ENCODE measurements at places on chromosomes 2 and 18. TPM values are rescaled to one million over a fixed set of nuclear protein-coding genes. Genes with fewer than 3 reads are reported as not detected.

The CTDSP1 gene
- total RNA-seq = 56.8 TPM

The GNLY gene
- total RNA-seq = 0.24 TPM

The VAMP8 gene
- 3.2 TPM for total RNA-seq

The ARHGEF33 gene
- 1.4 TPM for total RNA-seq

The ABCG5 gene
- not detected for total RNA-seq

The AAMP gene
- 116 TPM for total RNA-seq

The SERPINB3 gene
- under 0.01 TPM for total RNA-seq

The FOXD4L1 gene
- total RNA-seq = under 0.01 TPM

The MYO5B gene
- 2.3 TPM for total RNA-seq

The MPP4 gene
- not detected for total RNA-seq

The GPR17 gene
- not detected for total RNA-seq

The IL1RL2 gene
- 0.88 TPM for total RNA-seq

The TDRD15 gene
- not detected for total RNA-seq

The DCDC2C gene
- not detected for total RNA-seq

The STK36 gene
- 7.6 TPM for total RNA-seq

The GPR45 gene
- not detected for total RNA-seq

The KIAA2012 gene
- not detected for total RNA-seq

The ABHD1 gene
- total RNA-seq = not detected

The SPC25 gene
- total RNA-seq = 3.5 TPM

The ANKRD44 gene
- 2.0 TPM for total RNA-seq

The LCT gene
- 0.08 TPM for total RNA-seq

The TGFBRAP1 gene
- total RNA-seq = 12.2 TPM

The PLEKHH2 gene
- total RNA-seq = 5.2 TPM

The ASXL2 gene
- total RNA-seq = 10.7 TPM

The KANSL3 gene
- total RNA-seq = 26.8 TPM

The KLHL30 gene
- not detected for total RNA-seq

The CABYR gene
- 6.9 TPM for total RNA-seq

The ATG4B gene
- total RNA-seq = 58.7 TPM

The COPS9 gene
- total RNA-seq = 176 TPM

The TMEM237 gene
- total RNA-seq = 35.3 TPM

The TUBA3D gene
- not detected for total RNA-seq

The FBLN7 gene
- total RNA-seq = 1.8 TPM

The HOXD13 gene
- not detected for total RNA-seq

The PLB1 gene
- total RNA-seq = not detected

The UBR3 gene
- total RNA-seq = 10.9 TPM

The TLX2 gene
- total RNA-seq = not detected

The UGT1A1 gene
- not detected for total RNA-seq

The SULT1C4 gene
- 2.1 TPM for total RNA-seq

The ASB18 gene
- not detected for total RNA-seq

The TAF4B gene
- total RNA-seq = 3.0 TPM

The PSMD14 gene
- total RNA-seq = 40.3 TPM

The BCL2 gene
- 0.91 TPM for total RNA-seq

The DLX2 gene
- not detected for total RNA-seq

The COL4A3 gene
- 0.48 TPM for total RNA-seq

The PTH2R gene
- not detected for total RNA-seq

All from epithelial cell of alveolus of lung (primary cell).